ENCODE measurements at places on chromosomes 12 and 14. TPM values are rescaled to one million over a fixed set of nuclear protein-coding genes. Genes with fewer than 3 reads are reported as not detected.

DNA sequence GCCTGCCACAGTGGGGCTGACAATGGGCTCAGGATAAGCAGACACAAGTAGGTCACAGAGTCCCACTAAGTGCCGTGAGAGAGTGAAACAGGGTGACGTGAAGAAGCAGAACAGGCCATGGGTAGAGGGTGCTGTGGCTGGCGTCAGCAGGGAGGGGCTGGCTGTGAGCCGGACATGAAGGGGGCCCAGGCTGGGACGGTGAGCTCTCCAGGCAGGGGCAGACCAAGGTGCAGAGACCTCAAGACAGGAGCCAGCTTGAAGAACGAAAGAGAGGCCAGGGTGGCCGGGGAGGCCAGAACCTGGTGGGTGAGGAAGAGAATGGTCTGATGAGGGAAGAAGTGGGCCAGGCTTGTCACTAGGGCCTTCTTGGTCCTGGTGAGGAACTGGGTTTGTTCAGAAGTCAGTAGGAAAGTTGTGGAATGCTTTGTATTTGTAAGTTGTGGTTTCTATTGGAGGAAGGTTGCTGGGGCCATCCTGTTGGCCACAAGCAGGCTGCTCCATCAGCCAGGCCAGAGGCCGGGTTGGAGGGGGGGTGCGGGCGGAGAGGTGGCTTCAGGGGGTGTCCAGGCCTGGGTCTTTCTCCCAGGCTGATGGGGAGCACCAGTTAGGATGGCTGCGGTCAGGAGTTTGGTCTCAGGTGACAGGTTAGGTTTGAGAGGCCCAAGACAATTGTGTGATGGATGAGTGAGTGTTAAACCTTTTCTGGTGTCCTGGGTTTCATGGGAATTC is 21.4 kb upstream of the MLXIP start:
- no peaks in the 10 kb centered on the region for H3K36me3 ChIP-seq
- H3K27me3 ChIP-seq = no peaks in the 10 kb centered on the region
- H3K4me3 ChIP-seq = no peak overlapping the region
- no peak for DNase-seq
- no peak overlapping the region for H3K27ac ChIP-seq
- H3K4me1 ChIP-seq = no peaks in the 10 kb centered on the region

- DNase-seq = no peak
- no peaks in the 10 kb centered on the region for H3K4me1 ChIP-seq
- no peaks in the 10 kb centered on the region for H3K27me3 ChIP-seq
Measured at GRCh38 chr12:110861729-110862128, 14.9 kb downstream of the CCDC63 start.

SIX6 gene
- not detected for total RNA-seq

GRCh38 chr14:44525237-44525636 is 18.2 kb upstream of the FSCB start:
- no peaks in the 10 kb centered on the region for H3K36me3 ChIP-seq
- H3K4me3 ChIP-seq = no peak overlapping the region
- no peaks in the 10 kb centered on the region for H3K27me3 ChIP-seq
- DNase-seq = no peak

- no peaks in the 10 kb centered on the region for H3K36me3 ChIP-seq
- H3K27ac ChIP-seq = no peak overlapping the region
- H3K4me3 ChIP-seq = no peak overlapping the region
- H3K27me3 ChIP-seq = no peaks in the 10 kb centered on the region
Measured at GRCh38 chr14:86766469-86766868, 1226.5 kb downstream of the GALC start.

GRCh38 chr12:66113471-66113870 is 17.1 kb downstream of the LLPH start:
- no peak overlapping the region for H3K4me3 ChIP-seq
- no peak overlapping the region for H3K27ac ChIP-seq

- H3K36me3 ChIP-seq = no peaks in the 10 kb centered on the region
- no peak overlapping the region for H3K4me3 ChIP-seq
- no peak overlapping the region for H3K27ac ChIP-seq
- no peaks in the 10 kb centered on the region for H3K27me3 ChIP-seq
Measured at GRCh38 chr12:117169548-117169947, 20.7 kb downstream of the FBXO21 start.

- H3K4me1 ChIP-seq = no peaks in the 10 kb centered on the region
- H3K36me3 ChIP-seq = no peaks in the 10 kb centered on the region
- no peak for DNase-seq
Measured at GRCh38 chr14:38255673-38256532, at the start of gene CLEC14A. CLEC14A (minus strand) TSS chr14:38256093; CDS start chr14:38256022, 71 bp downstream.

DDN gene
- total RNA-seq = not detected

GRCh38 chr12:90253674-90254181 is 545.1 kb upstream of the ATP2B1 start:
- no peak overlapping the region for H3K27ac ChIP-seq
- peaks cover 5% of the 10 kb centered on the region for H3K4me1 ChIP-seq
- H3K36me3 ChIP-seq = no peaks in the 10 kb centered on the region
- H3K4me3 ChIP-seq = no peak overlapping the region
- no peak for DNase-seq
- no peaks in the 10 kb centered on the region for H3K27me3 ChIP-seq

GRCh38 chr12:131901431-131902331 is 7.3 kb downstream of the ULK1 start:
- no peaks in the 10 kb centered on the region for H3K36me3 ChIP-seq
- H3K4me1 ChIP-seq = peaks cover 4% of the 10 kb centered on the region
- H3K27ac ChIP-seq = peak overlapping the region; percentile 48
- DNase-seq = no peak

GRCh38 chr12:5516371-5517241 is 84.7 kb downstream of the NTF3 start:
- DNase-seq = no peak
- no peak overlapping the region for H3K27ac ChIP-seq
- no peak overlapping the region for H3K4me3 ChIP-seq
- no peaks in the 10 kb centered on the region for H3K27me3 ChIP-seq

DNA sequence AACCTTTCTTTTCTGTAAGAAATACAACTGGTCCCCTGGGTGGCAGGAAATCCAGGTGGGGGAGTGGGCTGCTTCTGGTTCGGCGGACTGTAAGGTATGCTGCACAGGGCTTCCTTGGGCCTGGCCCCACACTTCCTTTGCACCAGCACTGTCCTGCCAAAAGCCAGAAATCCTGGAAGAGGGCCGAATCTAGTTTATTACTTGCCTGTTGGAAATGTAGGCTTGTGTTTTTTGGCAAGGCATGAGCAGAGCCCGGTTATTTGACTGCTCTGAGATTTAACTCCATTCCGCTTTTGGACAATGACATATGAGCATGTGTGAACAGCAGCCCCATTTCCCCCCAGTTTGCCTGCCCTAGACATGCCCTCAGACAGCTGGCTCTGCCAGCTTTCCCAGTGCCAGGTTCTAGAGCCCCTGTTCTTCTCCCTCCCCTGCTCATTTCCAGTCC is 86.6 kb downstream of the BORCS5 start:
- peak overlapping the region; percentile 84 for H3K27ac ChIP-seq
- H3K36me3 ChIP-seq = no peaks in the 10 kb centered on the region
- H3K4me3 ChIP-seq = no peak overlapping the region
- no peaks in the 10 kb centered on the region for H3K27me3 ChIP-seq
- H3K4me1 ChIP-seq = no peaks in the 10 kb centered on the region

DNA sequence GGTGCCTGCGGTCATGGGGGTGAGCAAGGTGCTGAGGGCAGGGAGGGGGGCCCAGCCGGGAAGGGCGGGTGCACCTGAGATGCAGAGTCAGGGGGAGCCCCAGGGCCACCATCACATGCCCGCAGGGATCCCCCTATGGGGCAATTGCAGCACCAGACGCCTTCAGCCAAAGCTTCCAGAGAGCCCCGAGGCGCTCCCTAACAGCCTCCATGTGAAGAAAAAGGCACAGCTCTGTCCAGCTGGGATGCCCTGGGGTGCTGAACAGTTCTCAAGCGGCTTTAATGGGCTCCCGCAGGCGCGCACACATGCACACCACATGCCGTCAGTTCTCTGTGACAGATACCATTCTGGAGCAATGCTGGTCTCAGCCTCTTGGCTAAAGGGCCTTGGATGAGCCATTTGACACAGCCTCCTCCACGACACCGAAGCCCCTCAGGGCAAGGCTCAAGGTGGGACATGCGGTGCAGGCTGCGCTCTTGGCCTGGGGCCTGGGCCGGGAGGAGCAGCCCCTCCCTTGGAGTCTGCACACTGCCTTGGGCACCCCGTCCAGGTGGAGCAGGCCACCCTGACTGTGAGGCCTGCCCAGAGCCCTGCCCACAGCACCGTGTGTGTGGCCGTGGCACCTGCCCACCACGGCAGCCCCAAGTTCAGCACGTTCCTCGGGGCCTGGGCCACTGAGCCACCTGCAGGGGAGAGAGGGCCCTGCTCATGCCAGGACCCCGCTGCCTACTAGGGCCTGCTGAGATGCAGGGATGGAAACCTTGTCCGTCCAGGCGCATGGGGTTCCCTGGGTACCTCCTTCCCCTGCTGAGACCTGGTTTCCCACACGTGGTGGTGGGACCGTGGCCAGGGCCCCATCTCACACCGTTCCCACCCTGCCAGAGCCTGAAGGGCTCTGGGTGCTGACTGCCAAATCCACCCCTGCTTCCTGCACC is 7.7 kb downstream of the XRCC3 start:
- no peaks in the 10 kb centered on the region for H3K27me3 ChIP-seq
- H3K36me3 ChIP-seq = no peaks in the 10 kb centered on the region
- H3K27ac ChIP-seq = peak overlapping the region; percentile 51
- no peak overlapping the region for H3K4me3 ChIP-seq
- peaks cover 11% of the 10 kb centered on the region for H3K4me1 ChIP-seq
- DNase-seq = no peak

DNA sequence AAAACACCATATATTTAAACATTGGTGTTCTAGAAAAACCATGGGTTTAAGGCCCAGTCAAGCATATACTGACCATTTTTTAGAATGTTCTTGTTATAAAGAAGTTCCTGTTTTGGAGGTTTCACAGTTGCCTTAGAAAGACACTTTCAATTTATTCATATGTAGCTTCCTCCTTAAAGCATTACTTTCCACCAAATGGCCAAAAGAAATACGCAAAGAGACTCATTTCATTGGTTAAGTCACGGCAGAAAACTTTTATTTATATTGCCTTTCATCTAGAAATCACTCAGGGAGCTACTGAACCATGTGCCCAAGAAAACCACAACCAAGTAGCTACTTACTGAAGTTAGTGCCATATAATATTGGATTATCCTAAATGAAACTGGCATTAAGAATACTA is 40.0 kb downstream of the MYBPC1 start:
- no peak for DNase-seq
- H3K27me3 ChIP-seq = no peaks in the 10 kb centered on the region
- no peak overlapping the region for H3K27ac ChIP-seq
- H3K36me3 ChIP-seq = no peaks in the 10 kb centered on the region
- no peak overlapping the region for H3K4me3 ChIP-seq

OAS2 gene
- total RNA-seq = 6.2 TPM

DNA sequence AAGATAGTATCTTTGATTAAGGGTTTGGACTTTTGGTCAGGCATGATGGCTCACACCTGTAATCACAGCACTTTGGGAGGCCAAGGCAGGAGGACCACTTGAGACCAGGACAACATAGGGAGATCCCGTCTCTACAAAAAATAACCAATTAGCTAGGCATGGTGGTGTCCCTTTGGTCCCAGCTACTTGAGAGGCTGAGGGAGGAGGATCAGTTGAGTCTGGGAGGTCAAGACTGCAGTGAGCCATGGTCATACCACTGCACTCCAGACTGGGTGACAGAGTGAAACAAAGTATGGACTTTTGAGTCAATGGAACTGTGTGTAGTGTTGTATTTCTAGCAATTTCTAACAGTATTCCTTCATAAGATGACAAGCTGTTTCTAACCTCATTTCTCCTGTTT is 38.7 kb upstream of the CCDC88C start:
- no peaks in the 10 kb centered on the region for H3K27me3 ChIP-seq
- DNase-seq = no peak

- H3K27me3 ChIP-seq = no peaks in the 10 kb centered on the region
- no peaks in the 10 kb centered on the region for H3K4me1 ChIP-seq
- DNase-seq = no peak
- no peaks in the 10 kb centered on the region for H3K36me3 ChIP-seq
- no peak overlapping the region for H3K4me3 ChIP-seq
Measured at GRCh38 chr14:60226298-60226697, 22.7 kb upstream of the PPM1A start.

- H3K4me3 ChIP-seq = no peak overlapping the region
- no peaks in the 10 kb centered on the region for H3K27me3 ChIP-seq
- peaks cover 27% of the 10 kb centered on the region for H3K4me1 ChIP-seq
Measured at GRCh38 chr14:31965735-31966598, 111.1 kb upstream of the ARHGAP5 start.

- DNase-seq = no peak
- H3K36me3 ChIP-seq = no peaks in the 10 kb centered on the region
- no peaks in the 10 kb centered on the region for H3K4me1 ChIP-seq
- H3K27ac ChIP-seq = peak overlapping the region; percentile 62
Measured at GRCh38 chr14:26204728-26205479, 392.9 kb downstream of the NOVA1 start.

ALDH6A1 gene
- total RNA-seq = 78.9 TPM

GRCh38 chr14:104802394-104803184 is 1.7 kb downstream of the ZBTB42 start:
- no peak for DNase-seq
- H3K4me1 ChIP-seq = peaks cover 10% of the 10 kb centered on the region
- no peak overlapping the region for H3K27ac ChIP-seq
- peak overlapping the region; percentile 44 for H3K4me3 ChIP-seq
- no peaks in the 10 kb centered on the region for H3K36me3 ChIP-seq

PPP1R1A gene
- 316 TPM for total RNA-seq

- H3K27ac ChIP-seq = no peak overlapping the region
- no peaks in the 10 kb centered on the region for H3K36me3 ChIP-seq
- DNase-seq = no peak
- H3K27me3 ChIP-seq = no peaks in the 10 kb centered on the region
- no peak overlapping the region for H3K4me3 ChIP-seq
Measured at GRCh38 chr12:946631-947030, 2.9 kb downstream of the RAD52 start.

GRCh38 chr12:127785540-127785939 is 481.4 kb upstream of the TMEM132C start:
- H3K27me3 ChIP-seq = no peaks in the 10 kb centered on the region
- H3K4me3 ChIP-seq = no peak overlapping the region
- no peaks in the 10 kb centered on the region for H3K4me1 ChIP-seq
- H3K27ac ChIP-seq = no peak overlapping the region

GRCh38 chr12:132460571-132460970 is 29.4 kb upstream of the FBRSL1 start:
- no peaks in the 10 kb centered on the region for H3K36me3 ChIP-seq
- H3K27me3 ChIP-seq = no peaks in the 10 kb centered on the region
- no peak for DNase-seq
- no peaks in the 10 kb centered on the region for H3K4me1 ChIP-seq
- no peak overlapping the region for H3K4me3 ChIP-seq

DNA sequence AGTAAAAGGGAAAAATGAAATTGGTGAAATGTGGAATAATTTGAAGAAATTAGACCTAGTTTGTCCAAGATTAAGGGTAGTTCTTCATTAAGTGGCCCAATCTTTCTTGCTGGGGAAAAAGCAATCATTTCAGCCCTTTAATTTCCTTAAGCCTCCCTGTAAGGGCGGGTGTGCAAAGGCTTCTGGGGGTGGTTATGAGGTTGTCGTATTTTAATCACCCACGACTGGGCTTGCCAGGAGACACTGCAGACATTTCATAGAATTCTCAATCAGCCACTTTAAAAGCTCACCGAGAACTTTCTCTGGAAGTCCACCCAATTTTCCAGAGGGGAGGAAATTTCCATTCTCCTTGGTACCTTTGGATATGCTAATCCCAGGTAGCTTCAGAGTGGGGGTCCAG is 43.4 kb downstream of the DLK1 start:
- no peaks in the 10 kb centered on the region for H3K36me3 ChIP-seq
- no peaks in the 10 kb centered on the region for H3K4me1 ChIP-seq
- DNase-seq = no peak
- no peak overlapping the region for H3K4me3 ChIP-seq

GZMB gene
- total RNA-seq = 2.2 TPM

- H3K4me3 ChIP-seq = no peak overlapping the region
- H3K36me3 ChIP-seq = no peaks in the 10 kb centered on the region
- H3K27me3 ChIP-seq = no peaks in the 10 kb centered on the region
- no peak for DNase-seq
Measured at GRCh38 chr12:2064071-2064507, 11.3 kb downstream of the CACNA1C start.
